ENCODE measurements at places on chromosomes 13 and 19.

DNA sequence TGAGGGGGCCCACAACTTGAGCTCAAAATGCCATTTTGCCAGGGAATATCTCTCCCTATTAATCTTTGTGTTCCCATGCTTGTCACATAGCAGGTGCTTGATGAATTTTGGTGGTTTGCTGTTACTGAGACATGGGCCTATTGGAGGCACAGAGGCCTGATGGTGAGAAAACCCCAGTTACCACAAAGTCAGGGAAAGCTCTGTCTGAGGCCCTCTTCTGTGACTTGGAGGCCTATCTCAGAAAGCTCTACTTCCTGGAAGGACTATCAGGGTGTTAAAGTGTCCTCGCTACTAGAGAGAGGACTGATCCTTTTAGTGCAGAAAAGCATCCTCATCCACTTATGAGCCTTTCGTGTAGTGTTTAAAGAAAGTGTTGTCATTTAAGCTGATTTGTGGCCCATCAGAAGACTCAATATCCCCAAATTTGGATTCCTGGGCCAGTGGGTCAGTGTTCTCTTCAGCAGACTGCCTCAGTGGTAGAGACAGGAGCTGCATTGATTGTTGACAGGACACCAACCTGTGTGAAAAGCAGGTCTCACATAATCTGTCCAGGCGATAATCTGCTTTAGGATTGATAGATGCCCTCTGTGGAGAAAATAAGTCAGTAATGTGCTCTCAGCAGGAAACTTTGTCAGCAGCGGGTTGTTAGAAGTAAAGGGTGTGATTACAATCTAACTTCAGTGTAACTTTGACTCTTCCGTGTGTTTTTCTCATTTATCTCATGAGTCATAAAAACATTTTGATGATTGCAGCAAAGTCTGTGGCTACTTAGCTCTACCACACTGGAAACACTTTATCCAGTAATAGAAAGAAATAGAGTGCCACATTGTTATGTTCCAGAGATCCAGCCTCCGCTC is 121.0 kb downstream of the AKAP11 start:
- no peak for DNase-seq

GRCh38 chr13:109163037-109163379 is 533.6 kb downstream of the MYO16 start:
- DNase-seq: no peak

DNA sequence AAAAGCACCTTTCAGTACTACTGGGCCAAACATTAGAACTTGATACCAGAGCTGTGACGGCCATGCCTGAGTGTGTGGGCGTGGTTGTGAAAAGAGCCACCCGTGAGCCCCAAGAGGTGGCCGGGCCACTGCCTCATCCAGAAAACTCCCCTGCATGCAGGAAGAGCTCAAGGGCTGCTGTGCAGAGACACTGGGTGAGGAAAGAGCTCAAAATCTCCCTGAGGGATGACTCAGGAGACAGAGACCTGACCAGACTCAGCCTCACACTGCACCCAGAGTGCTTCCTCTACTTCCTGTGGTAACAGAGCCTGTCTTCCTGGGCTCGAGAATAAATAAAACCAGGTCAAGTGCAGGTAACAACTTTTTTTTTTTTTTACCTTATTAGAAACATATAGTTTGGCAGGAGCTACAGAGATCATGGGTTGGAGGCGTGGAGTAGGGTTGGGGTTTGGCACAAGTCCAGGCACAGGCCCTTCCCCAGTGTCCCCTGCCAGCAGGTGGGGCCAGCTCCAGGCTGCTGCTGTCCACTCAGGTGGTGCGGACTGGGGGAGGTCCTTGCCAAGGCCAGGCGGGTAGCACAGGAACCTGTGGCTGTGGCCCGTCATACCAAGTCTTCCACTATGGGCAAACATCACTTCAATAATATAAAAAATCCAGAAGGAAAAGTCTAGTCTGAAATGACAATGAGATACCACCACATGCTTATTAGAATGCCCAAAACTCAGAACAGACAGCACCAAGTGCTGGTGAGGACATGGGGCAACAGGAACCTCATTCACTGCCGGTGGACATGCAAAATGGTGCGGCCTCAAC is 25.5 kb downstream of the ELL start:
- DNase-seq: no peak

GRCh38 chr19:42185277-42185676 is 32.2 kb downstream of the DEDD2 start:
- DNase-seq: peak; percentile 40

- DNase-seq: no peak
These were observed 19.1 kb downstream of the KLF5 start for GRCh38 chr13:73077865-73078264.

DNA sequence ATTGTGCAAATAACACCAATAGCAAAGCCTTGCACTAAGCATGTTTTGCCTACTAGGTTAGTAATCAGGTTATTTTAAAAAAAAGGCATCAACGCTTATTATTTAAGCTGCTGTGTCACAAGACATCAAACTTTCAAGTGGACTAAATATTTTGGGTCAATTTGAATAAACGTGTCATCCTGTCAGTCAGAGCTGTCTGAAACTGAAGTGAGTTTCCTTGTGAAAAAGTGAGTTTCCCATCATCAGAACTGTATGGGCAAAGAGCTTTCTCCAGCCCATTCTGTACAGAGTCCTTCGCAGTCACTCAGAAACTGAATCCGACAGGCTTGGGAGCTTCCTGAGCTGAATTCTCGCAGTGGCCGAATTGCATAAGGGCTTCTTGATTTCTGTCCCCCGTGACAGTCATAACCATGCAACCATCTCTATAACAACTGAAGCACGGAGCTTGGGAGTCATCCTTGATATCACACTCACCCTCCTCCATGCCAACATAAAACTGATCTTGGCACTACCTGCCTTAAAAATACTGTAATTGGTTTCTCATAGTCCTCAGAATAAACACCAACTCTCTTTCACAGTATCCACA is 139.8 kb downstream of the MIPEP start:
- no peak for DNase-seq

DNA sequence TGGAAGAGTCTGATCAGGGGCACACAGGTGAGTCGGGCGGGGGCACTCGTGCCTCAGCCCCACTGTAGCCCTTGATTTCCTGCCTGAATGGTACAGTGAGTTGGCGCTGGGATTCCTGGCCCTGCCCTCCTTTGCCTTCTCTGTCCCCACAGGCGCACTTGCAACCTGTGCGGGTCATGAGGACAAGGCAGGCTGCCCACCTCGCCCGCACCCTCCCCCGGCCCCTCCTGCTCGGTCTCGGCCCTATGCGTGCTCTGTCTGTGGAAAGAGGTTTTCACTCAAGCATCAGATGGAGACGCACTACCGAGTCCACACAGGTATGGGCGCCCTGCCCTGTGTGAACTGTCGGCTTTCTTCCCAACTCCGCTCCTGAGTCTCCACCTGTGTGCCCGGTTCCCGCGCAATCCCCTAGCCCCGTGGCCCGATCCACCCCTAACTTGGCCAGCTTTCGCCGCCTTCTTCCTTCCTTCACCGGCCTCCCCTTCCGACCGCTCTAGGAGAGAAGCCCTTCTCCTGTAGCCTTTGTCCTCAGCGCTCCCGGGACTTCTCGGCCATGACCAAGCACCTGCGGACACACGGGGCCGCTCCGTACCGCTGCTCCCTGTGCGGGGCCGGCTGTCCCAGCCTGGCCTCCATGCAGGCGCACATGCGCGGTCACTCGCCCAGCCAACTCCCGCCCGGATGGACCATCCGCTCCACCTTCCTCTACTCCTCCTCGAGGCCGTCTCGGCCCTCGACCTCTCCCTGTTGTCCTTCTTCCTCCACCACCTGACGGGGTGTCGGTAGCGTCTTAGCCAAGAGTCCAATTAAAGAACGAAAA is 1.6 kb upstream of the KMT2B start:
- peak; percentile 58 for DNase-seq

DNA sequence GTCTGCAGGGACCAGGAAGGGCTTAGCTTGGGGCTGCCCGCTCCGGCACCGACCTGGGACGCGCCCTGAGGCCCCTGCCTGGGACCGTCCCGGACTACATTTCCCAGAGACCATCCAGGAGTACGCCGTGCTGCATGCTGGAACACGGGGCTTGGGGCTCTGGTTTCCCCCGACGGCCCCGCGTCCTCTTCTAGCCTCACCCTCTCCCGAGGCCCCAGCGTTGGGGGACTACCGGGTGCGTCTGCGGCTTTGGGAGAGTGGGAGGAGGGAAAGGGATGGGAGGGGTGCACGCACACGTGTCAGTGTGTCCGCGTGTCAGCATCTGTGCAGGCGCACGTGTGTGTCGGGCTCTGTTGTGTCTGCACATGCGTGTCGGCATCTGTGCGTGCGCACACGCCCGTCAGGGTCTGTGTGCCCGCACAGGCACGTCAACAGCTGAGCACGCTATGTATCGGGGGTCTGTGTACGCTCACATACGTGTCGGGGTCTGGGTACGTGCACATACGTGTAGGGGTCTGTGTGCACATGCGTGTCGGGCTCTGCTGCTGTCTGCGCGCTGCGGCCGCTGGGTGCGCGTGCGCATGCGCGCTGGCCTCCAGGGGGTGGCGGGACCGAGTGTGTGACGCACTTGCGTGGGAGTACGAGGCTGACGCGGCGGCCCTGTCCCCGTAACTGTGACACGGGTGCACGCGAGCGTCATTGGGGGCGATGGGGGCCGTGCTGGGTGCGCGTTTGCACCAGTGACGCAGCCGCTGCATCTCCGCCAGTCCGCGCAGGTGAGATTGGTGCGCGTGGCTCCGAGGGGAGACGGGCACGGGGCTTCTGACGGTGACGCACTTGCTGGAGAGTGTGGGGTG is at the start of gene ZNF331:
ZNF331 (plus strand) TSS at position 625 of the 857 bp plus-strand sequence. CDS start 31,232 bp downstream, outside the sequence.
- peak; percentile 88 for DNase-seq

DNA sequence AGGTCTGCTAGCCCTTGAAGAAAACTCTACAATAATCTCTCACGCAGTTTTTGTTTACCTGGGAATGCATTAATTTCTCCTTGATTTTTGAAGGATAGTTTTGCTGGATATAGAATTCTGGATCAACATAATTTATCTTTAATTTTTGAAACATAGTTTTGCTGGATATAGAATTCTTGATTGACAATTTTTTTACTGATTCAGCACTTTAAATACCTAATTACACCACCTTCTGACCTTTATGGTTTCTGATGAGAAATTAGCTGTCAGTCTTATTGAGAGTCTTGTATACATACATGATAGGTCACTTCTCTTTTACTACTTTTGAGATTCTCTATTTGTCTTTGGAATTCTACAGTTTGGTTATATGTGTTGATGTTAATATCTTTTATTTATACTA is 741.6 kb downstream of the FGF9 start:
- DNase-seq: no peak

GRCh38 chr13:37616131-37616530 is 17.6 kb upstream of the POSTN start:
- DNase-seq: no peak

GRCh38 chr13:40732658-40733057 is 38.3 kb downstream of the MRPS31 start:
- no peak for DNase-seq

GRCh38 chr13:107865643-107866031 is 349.7 kb downstream of the LIG4 start:
- no peak for DNase-seq

GRCh38 chr19:11194656-11195558 is 2.4 kb downstream of the KANK2 start:
- DNase-seq: no peak

GRCh38 chr13:50915565-50915964 is 6.0 kb downstream of the RNASEH2B start:
- DNase-seq: no peak

- DNase-seq: no peak
These were observed 12.1 kb upstream of the MYCBP2 start for GRCh38 chr13:77338961-77339401.

- DNase-seq: no peak
These were observed 9.1 kb downstream of the FOXO1 start for GRCh38 chr13:40657307-40657706.

DNA sequence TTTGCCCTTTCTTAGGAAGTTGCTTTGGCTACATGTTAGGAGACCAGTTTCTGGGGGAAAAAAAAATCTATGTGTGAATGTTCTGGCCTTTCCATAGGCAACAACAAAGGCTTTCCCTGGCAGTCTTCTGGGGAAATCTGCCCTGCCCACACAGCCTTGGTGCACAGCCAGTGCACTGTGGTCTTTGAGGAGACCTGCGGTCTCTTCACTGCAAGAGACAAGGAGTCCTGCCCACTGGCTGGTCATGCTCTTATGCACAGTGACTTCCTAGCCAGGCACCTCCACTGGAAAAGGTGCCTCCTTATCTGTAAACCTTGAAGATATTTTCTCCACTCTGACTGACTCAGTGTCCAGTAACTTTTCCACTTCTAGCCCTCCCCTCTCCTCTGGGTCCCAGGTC is 155.1 kb downstream of the SUCLA2 start:
- no peak for DNase-seq

DNA sequence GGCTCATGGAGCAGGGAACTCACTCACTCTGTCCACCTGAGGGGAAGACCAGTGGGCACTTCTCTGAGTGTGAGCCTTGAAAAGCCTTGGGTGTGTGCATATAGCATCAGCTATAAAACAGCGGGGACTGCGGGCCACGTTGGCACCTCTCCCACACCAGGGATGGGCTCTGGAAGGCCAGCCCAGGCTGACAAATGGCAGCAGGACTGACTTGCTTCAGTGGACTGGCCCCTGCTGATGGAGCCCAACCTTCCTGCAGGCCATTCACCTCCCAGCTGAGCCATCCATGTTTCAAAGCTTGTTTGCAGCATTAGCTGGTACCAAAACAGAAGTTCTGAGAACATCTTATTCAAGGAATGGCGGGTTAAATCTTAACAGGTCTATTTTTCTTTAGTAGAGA is 21.0 kb downstream of the TSHZ3 start:
- no peak for DNase-seq

- peak; percentile 63 for DNase-seq
These were observed 10.6 kb downstream of the POU2F2 start for GRCh38 chr19:42121656-42122069.

DNA sequence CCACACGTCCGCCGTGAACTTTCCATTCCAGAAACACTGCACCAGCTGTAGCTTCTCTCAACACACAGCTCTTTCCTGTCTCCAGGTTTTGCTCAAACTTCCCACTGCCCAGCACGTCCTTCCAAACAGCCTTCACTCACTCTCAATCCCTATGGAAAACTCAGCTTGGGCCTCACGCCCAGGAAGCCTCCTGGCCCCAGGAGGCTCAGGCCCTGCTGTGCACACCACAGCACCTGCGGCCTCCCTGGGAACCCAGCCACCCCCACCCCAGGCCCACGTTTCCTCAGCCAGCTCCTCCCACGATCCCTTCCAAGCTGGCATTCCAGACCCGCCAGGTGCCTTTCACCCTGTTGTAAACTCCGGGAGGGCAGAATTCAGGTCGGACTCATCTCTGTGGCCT is 35.2 kb downstream of the C13orf46 start:
- no peak for DNase-seq

DNA sequence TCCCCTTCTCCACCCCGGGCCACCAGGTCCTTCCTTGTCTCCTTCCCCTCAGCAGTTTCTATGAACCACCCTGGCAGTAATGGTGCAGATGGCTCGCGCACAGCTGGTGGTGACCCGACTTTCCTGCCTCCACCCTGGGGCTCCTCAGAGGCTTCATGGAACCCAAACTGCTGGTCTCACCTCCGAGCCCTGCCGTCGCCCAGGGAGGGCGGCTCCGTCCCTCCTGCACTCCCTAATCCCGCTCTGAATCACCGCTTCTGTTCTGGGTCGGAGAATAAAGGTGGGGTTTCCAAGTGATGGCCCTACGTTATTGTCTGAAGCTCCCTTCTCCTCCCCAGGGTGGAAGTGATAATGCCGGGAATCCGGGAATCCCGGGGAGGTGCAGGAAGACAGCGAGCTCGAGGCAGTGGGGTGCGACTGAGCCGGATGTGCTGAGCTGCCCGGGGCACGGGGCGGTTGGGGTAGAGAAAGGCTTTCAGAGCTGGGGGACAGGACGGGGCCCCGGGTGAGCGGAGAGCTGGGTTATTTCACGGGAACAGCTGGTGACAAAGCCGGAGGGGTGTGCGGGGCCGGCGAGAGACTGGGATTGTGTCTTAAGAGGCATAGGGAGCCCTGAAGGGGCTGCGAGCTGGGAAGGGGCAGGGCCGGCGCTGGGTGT is 711 bp downstream of the FUT2 start:
- no peak for DNase-seq

All from activated naive CD8-positive, alpha-beta T cell treated with anti-CD3 and anti-CD28 coated beads, Interleukin-2, amount 10 ng/mL, durations not matched to agents 7 days and 5 days (primary cell).